Stimulated activated naive CD4-positive, alpha-beta T cell (primary cell): ENCODE measurements at places on chromosomes 2 and 18.

- no peak for DNase-seq
Measured at GRCh38 chr2:199810422-199811171, 40.4 kb downstream of the FTCDNL1 start.

DNA sequence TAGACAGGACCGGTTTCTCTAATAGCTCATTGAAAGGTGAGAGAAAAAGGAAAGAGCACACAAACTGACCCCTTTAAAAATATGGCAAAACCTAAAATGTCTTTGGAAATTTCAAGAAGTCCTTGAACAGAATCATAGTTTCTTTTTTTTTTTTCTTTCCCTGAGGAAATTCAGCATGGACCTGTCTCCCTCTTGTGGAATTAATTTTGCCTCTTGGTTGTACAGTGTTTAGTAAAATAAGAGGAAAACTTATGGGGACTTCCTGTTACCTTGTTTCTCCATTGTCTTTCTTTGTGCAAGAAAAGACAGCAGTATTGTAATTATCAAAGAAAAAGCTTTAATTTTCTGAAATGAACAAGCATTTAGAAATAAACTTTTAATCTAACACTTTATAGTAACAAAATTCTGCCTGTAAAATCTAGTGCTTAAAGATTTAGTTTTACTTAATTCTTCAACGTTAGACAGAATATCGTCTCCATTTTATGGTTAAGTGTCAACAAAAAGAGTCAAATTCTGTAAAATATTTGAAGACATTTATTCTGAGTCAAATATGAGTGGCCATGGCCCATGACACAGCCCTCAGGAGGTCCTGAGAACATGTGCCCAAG is 176.3 kb upstream of the NABP1 start:
- DNase-seq: no peak

DNA sequence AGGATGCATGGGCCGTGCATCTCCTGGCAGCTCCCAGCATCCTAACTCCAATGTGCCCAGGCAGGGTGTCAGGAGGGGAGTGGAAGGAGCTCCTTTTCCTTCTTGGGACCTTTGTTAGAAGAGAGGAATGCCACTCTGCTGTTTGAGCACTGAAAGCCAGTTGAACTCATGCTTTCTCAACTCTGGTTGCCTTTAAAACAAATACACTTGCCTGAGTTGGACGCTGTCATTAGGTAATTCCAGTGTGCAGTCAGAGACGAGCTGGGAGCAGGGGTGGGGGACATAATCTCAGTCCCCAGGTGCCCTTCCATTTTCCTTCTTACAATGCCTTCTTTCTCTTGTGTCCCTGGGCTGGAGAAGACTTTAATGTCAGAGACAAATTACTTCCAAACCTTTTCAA is 44.4 kb upstream of the IL1R2 start:
- DNase-seq: no peak

DNA sequence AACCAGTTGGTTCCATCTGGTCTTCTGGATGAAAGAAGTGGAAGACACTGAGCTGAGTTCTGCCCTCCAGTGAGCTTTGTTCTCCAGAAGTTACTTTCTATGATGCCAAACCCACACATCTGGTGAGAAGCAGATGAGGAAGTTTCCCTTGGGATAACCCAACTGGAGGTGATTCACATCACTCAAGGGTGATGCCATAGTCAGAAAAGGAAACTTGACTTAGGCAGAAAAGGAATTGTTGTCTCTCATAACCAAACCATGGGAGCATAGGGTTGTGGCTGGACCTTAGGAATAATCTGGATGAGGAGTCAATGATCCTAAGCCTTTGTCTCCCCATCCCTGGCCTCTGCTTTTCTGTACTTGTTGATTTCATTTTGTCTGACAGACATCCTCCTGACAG is 43.7 kb downstream of the CDC42EP3 start:
- DNase-seq: no peak

GRCh38 chr2:45922577-45922988 is 271.1 kb downstream of the PRKCE start:
- no peak for DNase-seq

DNA sequence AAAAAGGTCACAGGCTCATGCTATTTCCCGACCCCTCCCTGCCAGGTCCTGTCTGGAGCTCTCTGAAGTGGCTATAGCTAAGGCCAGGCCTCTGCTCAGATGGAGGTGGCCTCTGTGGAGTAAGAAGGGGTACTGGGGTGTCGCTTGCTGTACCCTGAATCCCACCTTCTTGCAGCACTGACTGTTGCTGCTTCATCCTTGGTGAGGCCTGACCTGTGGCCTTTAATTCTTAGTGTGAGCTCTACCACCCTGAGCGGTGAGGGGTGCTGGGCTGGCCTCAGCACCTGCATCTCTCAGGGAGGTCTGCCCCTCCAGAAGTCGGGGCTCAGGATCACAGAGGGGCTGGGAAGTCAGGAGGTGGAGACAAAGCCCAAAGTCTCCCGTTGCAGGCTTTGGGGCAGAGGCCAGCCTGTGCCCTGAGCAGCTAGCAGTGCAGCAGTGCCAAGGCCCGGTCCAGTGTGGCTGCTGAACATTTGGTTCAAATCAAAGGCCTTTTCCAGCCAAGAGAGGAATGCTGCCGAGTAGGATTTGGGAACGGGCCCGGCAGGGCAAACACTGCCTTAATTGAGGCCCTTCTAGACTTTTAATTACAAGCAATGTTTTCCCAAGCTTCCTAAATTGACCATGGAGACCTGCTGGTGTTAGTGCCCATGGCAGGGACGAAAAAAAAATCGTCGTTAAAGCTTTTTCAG is 133.5 kb upstream of the HAAO start:
- no peak for DNase-seq

DNA sequence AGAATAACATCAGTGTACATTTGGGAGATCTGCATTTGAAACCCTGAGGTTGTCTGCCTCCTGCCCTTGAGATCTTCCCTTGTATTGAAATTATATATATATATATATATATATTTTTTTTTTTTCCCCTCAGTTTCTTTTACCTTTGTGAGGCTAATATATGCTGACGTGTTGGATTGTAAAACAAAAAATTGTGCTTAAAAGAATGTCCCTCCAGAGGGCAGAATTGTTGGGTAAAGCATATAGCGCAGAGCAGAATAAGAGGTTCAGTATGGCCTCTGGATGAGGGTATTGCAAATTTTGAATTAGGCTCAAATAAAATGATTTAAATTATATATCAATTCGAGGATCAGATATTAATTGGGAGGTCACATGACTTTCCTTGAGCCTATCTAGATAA is 12.4 kb downstream of the NABP1 start:
- DNase-seq: no peak

DNA sequence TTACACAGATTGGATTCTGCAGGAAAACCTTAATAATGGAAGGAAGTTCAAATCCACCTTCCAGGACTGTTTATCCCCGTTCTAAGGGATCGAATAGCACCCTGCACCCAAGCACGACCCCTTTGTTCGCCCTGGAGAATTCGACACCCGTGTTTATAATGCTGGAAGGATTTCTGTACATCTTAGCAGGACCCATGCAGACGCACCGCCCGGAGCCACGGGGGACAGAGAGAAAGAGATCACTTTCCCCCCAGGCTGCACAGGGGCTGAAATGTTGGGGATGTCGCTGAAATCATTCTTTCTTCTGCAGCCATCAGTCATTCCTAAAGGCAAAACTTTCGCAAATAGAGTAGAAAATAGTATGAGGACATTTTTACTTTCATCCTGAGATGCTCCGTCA is 238.7 kb upstream of the SALL3 start:
- no peak for DNase-seq
